T-helper 22 cell (primary cell): ENCODE measurements at places on chromosomes 4 and X.

GRCh38 chr4:81724925-81725329, 253.2 kb upstream of the RASGEF1B start:
- peak; percentile 0 for DNase-seq

DNA sequence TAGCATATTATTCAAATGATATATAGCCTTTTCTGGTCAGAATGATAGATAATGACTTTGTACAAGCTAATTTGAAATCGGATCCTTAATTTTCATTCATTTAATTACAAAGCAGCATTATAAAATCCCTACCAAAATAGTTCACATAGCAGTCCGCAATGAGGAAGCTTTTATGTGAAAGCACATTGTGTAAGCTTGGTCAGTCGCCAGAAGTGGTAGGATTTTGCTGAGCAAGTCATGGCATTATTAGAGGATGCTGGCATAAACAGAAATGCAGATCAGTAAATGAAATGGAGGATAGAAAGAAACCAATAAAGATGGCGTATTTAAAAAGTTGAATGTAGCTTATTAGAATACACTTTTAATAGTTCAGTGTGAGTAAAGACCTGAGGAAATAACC, 93.2 kb upstream of the DIAPH2 start:
- DNase-seq: no peak

DNA sequence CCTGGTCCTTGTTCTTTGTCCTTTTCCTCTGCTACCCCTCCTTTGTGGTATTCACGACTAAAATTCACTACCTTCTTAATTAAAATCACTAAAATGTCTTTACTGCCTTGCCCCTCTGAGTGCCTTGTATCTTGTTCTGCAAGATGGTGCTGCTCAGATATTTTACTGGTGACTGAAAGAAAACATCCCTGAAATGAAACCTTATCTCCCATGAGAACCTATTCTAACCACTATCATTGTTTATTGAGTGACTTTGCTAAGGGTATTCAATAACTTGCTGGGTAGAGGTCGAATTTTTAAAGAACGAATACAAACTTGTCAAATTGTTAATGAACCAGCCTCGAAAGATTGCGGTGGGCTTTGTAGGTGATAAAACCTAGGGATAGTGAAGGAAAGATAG, 52.8 kb downstream of the SPRY1 start:
- no peak for DNase-seq

DNA sequence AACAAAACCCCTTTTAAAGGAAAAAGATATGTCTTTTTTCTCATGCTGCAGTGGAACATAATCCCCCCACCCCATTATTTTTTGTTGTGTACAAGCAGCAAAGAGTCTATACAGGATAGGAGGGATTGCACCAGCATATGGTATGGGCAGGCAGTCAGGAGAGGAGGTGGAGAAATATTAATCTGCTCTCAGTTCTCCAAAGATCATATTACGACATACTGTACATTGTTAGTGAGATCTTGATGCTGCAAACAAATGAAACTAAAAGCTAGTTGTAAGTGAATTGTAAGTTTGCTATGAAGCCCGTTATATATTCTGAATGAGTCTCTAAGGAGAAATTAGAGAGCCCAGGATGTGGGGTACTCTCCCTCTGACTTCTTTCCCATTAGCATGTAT, 75.3 kb downstream of the RAPGEF2 start:
- no peak for DNase-seq

DNA sequence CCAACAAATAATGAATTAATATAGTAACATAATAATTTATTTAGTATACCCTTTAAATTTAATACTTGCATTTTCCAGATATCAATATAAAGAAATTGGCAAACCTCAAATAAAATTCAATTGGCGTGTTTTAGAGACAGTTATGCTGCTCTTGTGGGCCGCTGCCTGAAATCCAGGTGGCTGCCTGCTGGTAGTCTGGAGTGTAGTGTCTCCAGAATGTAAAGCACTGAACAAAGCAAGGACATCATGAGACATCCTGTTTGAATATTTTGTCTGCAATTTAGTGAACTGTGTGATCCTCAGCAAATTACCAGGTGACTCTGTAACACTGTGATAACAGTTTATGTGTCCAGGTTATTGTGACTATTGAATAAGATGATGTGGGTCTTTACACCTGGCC, 29.9 kb downstream of the ZFP42 start:
- no peak for DNase-seq

GRCh38 chrX:63713526-63713925, 71.5 kb downstream of the ARHGEF9 start:
- no peak for DNase-seq

GRCh38 chr4:6761649-6762615, 20.6 kb upstream of the KIAA0232 start:
- DNase-seq: no peak
